Stimulated activated CD8-positive, alpha-beta memory T cell treated with anti-CD3 and anti-CD28 coated beads, Interleukin-4, amount 100 ng/mL, for 24 hours (primary cell): ENCODE measurements at places on chromosomes 2 and 18.

- DNase-seq = no peak
These were observed 71.7 kb upstream of the TPO start for GRCh38 chr2:1341404-1342120.

GRCh38 chr18:62898359-62898758 is 183.0 kb downstream of the PHLPP1 start:
- no peak for DNase-seq

GRCh38 chr2:12442476-12442847 is 274.3 kb upstream of the TRIB2 start:
- no peak for DNase-seq

DNA sequence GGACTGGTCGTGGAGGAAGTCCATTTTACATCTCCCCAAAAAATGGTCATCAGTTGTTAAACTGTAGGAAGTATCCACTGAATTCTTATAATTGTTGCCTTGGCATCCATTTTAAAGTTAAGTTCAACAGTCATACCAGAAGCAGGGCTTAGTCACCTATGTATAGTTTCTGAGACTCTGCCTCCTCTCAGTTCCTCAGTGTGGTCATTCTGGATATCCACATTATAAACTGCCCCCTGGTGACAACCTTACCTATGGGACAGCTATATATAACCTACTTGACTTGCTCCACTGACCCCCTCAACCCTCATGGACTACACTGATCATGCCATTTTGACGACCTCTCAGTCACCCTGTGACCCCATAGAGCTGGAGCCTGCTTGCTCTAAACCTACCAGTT is 617.0 kb downstream of the LRP1B start:
- DNase-seq = no peak
